ENCODE measurements at places on chromosomes 2 and 18.
A peak's percentile ranks its signal among the peaks of the same experiment; 100 is the strongest.

DNA sequence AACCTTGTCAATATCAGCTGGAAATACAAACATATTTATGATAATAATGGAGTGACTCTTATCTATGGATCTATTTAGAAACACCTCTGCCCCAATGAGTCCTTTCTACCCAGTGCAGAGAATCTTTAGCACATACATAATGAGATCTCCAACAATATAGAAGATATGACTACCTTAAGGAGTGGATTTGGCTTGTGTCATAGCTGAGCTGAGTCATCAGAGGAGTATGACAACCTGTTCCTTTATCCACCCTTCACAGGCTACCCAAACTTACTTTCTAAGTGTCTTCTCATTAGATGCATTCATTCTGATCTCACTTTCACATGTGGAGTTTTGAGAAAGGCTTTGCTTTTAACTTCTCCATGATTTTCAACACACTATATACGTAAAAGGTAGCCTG lies 1218.9 kb downstream of the DSC3 start:
- no peak for DNase-seq

- no peak for DNase-seq
These were observed 93.7 kb upstream of the TRIB2 start for GRCh38 chr2:12623051-12623450.

DNA sequence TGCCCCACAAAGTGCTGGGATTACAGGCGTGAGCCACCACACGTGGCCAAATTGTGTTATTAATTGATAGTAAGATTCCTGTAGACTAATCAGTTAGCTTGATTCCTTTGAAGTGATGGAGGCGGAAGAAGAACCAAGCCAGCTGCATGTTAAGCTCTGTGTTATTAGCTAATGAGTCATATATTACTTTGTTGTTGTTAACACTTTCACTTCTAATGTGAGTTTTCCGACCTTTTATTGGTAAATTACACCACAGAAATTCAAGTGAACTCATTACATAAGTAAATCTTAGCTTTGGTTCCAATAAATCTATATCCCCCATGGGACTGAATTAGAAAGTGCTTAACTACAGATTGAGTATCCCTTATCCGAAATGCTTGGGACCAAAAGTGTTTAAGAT lies 20.3 kb downstream of the CHMP1B start:
- DNase-seq = no peak

- DNase-seq = peak; percentile 99
These were observed at the start of gene CCNYL1 for GRCh38 chr2:207710814-207711740. Gene CCNYL1, plus strand, starts transcription at chr2:207711640. Its CDS starts 257 bp downstream, at chr2:207711897.

- DNase-seq = no peak
These were observed 108.4 kb downstream of the FAM210A start for GRCh38 chr18:13617826-13618515.
